Epithelial cell of proximal tubule (primary cell): ENCODE measurements at places on chromosomes 1 and 21. TPM values are rescaled to one million over a fixed set of nuclear protein-coding genes. Genes with fewer than 3 reads are reported as not detected.

DNA sequence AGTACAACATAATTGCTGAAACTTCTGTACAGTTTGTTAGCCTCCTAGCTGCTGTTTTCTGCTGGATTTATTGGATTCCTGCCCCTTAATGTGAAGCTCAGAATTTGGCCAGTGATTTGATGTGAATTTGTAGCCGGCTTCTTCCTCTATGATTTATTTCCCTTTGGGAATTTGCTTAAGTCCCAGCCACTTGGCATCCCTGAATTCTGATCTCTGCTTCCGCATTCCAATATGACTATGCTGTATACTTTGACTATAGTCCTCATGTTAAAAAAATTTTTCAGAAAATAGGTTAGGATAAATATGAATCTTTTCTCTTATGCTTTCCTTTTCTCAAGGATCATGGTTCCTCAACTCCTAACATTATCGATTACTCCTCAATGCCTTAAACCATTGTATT, 12.4 kb upstream of the LRIF1 start:
- no peak for DNase-seq

DNA sequence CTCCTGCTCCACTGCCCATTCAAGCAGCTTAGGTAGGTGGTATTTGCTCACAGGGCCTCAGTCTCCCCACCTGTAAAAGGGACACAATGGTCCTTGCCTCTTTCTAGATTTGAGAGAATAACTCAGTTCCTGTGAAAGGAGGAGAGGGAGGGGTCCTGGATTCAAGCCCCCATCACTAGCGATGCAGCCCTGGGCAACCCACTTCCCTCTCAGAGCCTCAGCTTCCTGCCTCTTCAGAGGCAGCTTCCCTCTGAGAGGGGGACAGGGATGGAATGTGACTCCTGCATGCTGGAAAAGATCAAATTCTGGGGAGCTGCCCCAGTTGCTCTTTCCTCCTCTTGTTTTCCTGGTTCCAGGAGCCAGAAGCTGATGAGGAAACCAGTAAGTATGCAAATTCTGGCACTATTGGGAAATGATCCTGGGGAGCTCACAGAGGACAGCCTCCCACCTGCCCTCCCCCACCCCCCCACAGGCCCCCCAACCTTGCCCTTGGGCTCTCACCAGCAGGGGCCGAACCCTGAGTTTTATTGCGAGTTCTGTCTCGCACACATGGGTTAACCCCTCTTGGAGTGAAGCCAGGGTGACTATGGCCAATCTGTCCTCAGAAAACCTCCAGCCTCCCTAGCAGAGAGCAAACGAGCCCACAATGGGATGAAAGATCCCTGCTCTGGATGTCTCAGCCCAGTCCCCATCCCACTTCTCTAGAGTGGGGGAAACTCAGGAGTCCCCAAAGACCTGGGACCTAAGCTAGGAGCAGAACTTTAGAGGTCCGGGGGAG, 11.7 kb downstream of the ZC3H12A start:
- no peak for DNase-seq

Gene SPATA21
- not detected in 2 replicates for total RNA-seq

Gene KRTAP10-5
- not detected in 2 replicates for total RNA-seq

Gene ZBED6
- 4.8 and 13.6 TPM in 2 replicates for total RNA-seq

Gene SH2D2A
- total RNA-seq, result 2.0 and 3.5 TPM in 2 replicates
